ENCODE measurements at places on chromosomes 1 and 21.

GRCh38 chr1:51863384-51863783 lies 15.1 kb downstream of the NRDC start:
- DNase-seq: no peak

DNA sequence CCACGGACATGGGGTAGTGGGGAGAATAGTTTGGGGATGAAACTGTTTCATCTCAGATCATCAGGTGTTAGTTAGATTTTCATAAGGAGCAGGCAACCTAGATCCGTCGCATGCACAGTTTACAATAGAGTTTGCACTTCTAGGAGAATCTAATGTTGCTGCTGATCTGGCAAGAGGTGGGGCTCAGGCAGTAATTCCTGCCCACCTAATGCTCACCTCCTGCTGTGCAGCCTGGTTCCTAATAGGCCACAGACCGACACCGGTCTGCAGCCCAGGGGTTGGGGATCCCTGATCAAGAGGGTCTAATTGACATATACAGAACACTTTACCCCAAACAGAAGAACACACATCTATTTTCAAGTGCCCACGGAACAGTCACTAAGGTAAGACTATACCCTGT lies 275.1 kb downstream of the PTPRU start:
- no peak for DNase-seq

GRCh38 chr1:167707942-167708341 lies 13.8 kb upstream of the MPZL1 start:
- no peak for DNase-seq

- no peak for DNase-seq
These were observed 251.8 kb upstream of the ST6GALNAC5 start for GRCh38 chr1:76615253-76616035.

GRCh38 chr21:25457411-25457810 lies 149.9 kb downstream of the MRPL39 start:
- DNase-seq: no peak

- DNase-seq: no peak
These were observed 378.4 kb downstream of the SETD4 start for GRCh38 chr21:35681946-35682345.

DNA sequence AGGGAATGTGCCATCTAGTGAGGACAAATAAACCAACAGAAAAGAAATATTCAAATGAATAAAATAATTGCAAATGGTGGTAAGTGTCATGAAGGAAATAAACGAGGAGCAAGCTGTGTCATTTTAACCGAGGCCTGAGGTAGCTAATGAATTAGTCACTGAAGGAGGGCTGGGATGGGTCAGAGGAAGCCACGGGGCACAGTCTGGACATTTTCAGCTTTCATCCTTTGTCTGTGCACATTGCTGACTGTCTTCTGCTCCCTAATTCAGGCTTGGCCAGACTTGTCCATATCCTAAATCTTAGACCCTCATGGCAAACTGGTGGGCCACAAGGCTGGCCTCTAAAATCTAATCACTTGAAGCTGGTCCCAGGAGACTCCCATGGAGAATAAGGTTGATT lies 138.4 kb downstream of the RHOU start:
- no peak for DNase-seq

- DNase-seq: no peak
These were observed 46.9 kb downstream of the CD34 start for GRCh38 chr1:207863893-207864535.

- no peak for DNase-seq
These were observed 4.8 kb downstream of the LMOD1 start for GRCh38 chr1:201941420-201942128.

DNA sequence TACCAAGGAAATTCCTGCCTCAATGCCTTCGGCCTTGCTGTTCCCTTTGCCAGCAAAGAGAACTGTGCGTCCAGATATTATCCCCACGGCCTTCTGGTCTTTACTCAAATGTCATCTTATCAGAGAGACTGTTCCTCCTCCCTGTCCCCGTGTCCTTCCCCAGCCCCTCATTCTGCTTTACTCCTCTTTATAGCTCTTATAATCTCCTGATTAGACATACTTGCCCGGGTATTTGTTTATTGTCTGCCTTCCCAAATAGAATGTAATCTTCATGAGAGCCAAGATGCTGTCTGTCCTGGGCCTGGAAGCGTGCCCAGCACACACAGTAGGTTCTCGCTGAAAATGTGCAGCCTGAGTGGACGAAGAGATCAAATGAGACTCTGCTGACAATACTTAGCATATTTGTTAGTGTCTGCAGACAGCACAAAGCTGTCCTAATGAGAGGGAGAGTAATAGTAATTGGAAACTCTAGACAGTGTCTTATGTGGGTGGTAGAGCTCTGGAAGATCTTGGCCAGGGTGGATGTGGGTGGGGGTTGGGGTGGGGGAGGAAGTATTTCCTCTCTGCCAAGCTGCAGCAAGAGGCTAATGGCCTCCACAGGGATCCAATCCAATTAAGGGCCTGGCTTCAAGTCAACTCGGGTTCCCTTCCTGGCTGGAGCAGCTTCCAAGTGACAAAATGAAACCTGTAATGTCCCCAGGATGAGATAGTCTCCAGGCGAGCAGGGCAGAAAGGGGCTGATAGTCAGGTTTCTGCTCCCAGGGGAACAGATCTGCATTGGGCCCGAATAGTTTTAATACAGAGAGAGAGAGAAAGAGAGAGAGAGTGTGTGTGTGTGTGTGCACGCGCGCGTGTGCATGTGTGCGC lies 9.5 kb upstream of the CLIC4 start:
- no peak for DNase-seq

DNA sequence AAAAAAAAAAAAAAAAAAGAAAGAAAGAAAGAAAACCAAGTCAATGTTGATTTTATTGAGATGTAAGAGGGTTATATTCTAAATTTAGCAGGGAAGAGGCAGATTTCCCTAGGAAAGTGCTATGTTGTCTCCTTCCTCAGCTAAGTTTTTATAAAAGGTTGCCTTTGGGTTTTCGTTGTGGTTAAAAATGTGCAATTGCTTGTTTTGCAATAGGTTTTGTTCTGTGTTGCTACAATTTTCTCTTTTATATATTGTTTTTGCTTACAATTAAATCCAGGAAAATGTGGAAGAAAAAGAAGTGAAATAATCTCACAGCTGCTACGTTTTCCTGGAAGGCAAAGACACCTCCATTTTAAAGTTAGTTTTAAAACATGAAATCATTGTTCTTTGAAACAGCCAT lies 136.7 kb upstream of the C1orf105 start:
- no peak for DNase-seq

- DNase-seq: no peak
These were observed 25.5 kb upstream of the CCSAP start for GRCh38 chr1:229368347-229368746.

DNA sequence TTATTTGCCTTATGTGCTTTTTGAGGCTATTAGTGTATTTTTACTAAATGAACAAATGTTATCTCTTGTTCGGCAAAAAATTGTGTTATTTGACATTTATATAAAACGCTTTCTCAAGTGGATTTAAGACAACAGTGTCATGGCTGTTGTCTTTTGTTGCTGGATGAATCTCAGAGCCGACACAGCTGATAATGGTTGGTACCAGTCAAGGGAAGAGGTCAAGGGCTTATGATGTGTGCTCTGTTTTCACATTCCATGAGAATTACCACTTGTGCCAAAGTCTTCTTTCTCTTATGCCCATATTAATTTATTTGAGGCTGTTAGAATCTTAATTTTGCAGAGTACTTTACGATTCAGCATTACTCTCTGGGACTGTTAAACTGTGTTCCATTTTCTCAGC lies 17.9 kb upstream of the CD101 start:
- no peak for DNase-seq

GRCh38 chr1:71721532-71721931 lies 560.8 kb downstream of the NEGR1 start:
- DNase-seq: no peak

GRCh38 chr1:66739401-66740157 lies 12.7 kb upstream of the DYNLT5 start:
- no peak for DNase-seq

DNA sequence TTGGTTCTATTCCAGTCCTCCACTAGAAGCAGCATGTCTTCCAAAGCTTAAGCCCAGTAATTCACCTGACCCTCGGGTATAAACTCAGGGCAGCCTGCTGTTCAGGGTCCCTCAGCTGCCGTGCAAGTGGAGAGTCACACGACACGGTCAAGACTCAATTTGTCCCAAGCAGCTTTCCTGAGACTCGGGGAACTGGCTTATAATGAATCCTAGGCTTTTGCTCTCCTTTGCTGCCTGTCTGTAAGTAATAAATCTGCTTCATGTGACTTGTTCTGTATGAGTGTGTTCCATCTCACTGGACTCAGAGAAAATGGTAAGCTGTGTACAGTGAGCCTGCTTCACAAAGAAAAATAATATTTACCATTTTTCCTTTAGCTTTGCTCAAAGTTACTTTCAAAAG lies 119.8 kb downstream of the CYYR1 start:
- no peak for DNase-seq

DNA sequence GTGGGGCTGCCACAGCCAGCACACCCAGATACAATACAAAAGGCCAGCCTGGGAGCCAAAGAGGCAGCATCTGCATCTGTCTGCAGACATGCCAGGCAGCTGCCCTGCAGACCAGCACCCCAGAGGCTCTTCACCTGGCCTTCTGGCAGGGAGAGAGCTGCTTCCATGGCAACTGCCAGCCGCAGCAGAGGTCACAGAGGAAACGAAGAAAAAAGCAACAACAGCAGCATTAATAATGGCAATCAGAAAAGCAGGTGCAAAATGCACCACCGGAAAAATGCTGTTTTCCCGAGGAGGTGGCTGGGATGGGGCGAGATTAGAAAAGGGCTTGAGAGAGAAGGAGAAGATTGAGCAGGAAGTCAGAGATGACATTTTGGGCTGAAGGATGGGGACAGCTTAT lies 309.5 kb downstream of the PCP4 start:
- no peak for DNase-seq

- no peak for DNase-seq
These were observed 3.5 kb downstream of the CFHR5 start for GRCh38 chr1:196980859-196981258.

DNA sequence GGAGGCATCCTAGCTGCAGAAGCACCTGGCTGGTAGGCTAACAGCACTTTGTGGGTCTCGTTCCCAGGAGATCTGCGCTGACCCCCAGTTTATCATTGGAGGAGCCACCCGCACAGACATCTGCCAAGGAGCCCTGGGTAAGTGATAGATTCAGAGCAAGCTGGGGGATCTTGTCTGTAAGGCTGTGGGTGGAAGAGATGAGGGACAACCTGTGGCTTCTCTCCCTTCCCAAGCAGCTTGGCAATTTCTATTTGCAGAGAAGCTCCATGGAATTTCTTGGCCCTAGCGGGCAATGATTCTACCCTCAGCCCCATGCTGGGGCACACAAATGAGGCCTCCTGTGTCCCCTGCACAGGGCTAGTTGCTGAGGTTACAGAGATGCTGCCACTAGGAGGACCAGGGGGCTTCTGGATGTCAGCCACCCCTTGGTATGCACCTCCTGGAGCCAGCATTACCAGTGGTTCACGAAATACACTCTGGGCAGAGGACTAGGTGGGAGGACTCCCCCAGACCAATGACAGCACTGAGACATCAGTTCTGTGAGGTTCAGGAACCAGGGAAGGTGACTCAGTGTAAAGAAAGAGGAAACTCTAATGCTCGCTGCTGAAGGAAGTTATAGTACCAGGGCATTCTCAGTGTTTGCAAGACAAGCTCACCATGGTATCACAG lies 5.5 kb downstream of the CAPN2 start:
- no peak for DNase-seq

DNA sequence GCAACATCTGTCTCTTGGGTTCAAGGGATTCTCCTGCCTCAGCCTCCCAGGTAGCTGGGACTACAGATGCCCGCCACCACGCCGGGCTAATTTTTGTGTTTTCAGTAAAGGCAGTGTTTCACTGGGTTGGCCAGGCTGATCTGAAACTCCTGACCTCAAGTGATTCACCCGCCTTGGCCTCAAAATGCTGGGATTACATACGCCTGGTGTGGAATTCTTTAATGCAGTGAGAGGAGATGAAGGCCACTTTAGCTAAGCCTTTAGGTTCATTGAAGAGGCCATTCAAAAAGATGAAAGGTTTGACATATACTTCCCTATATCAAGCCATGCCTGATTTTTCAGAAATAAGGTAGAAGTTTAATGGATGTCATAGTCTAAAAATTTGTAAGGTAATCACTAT lies 162.7 kb downstream of the ST6GALNAC3 start:
- no peak for DNase-seq

- DNase-seq: no peak
These were observed 96.5 kb downstream of the FMN2 start for GRCh38 chr1:240188139-240188538.

DNA sequence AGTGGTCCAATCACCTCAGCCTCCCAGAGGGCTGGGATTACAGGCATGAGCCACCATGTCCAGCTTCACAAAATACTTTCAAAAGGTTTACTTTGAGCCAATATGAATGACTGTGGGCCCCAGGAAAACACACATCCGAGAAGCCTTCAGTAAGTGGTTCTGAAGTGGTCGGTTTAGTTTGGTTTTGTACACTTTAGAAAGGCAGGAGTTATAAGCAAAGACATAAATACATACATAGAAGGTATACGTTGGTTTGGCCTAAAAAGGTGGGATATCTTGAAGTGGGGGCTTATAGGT lies 3.2 kb upstream of the MIB2 start:
- no peak for DNase-seq

DNA sequence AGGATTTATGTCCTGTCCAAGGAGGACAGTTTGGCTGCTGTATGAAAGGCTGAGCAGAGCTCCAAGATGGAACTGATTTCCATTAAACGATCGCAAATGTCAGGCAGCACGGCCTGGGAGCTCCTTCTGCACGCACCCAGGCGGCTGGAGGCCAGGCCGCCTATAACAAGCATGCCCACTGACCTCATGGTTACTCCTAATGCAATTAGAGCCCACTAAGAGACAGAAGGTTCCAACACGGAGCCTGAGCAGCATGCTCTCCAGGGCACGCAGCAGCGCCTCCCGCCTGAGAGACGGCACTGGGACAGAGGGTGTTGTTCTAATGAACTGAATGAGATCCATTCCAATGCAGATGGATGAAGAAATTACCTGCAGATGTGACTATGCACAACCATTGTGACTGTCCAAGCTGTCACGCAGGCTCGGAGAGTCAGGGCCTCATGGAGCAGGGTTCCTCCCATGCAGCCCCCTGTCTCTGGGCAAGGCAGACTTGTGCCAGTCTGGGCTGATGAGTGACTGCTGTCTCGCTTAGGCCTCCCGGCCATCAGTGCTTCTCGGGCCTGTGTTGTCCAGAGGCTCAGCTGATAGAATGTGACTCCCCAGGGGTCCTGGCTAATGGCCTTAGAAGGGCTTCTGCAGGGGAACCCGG lies 25.2 kb upstream of the CDCA8 start:
- DNase-seq: no peak

DNA sequence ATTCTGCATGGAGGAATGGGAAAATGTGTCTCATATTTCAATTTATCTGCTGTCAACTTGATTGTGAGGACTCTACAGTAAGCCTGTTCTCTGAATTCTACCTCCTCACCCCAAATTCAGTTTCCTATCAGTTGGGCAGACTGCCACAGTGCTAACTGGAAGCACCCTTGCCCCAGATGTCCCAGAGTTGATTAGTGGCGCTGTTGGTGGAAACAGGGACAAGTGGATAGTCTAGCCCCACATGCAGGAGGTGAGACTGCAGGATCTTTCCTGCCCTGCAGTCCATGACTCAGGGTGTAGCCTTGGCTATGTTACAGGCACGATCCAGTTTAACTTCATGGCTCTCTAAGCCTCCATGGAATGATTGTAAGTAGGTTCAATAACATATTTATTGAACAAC lies 22.1 kb downstream of the ADAM30 start:
- DNase-seq: no peak

All from nucleus accumbens (tissue), 56 donors.